Stimulated activated CD4-positive, alpha-beta T cell treated with anti-CD3 and anti-CD28 coated beads, Interleukin-4, amount 100 ng/mL, for 1 hour (primary cell): ENCODE measurements at places on chromosomes 11 and 22.

GRCh38 chr11:35206616-35207015 lies 67.6 kb downstream of the CD44 start:
- no peak for DNase-seq

DNA sequence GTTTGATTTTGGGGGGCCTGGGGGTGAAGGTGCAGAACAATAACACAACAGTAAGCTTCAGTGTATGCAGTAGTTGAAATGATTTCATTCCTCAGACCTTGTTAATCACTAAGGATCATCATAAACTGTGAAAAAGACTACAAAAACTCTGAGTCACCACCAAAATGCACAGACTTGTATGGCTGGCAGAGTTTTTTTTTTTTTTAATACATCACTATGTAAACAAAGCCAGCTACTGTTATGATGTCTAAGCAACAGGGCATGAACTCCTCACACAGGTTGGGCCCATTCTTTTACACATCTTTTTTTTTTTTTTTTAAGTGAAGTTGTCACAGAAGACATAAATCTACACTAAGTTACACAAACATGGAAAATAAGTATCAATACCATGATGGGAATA lies 311.9 kb downstream of the GUCY1A2 start:
- no peak for DNase-seq

GRCh38 chr11:36237391-36237790 lies 51.8 kb downstream of the COMMD9 start:
- DNase-seq = no peak

GRCh38 chr11:16815047-16815767 lies 76.8 kb downstream of the C11orf58 start:
- DNase-seq = no peak

DNA sequence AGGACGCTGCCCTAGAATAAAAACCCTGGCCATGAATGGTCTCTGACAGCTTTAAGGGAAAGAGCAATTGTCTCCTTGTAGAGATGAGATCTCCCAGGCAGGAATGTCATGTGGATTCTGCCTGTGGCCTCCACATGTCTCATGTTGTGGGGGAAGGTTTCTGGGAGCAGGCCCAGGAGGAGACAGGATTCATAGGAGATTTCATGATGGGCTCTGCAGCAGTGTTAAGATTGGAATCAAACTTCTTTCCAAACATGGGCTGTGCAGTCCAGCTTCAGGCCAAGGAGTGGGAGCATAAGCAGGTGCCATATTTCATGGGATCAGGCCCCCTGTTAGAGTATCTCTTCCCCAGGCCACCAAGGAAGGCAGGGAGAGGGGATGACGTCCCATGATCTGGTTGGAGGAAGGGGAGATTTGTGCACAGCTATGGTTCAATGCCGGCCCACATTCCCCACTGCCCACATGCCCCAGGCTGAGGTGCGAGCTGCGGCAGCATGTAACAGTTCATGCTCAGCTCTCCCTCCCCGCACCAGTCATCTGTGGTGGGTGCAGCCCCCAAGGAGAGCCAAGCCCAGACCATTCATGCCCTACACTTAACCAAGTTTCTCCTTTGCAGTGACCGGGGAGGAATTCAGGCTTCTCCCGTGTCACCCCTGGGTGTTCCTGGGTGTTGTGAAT lies 42.5 kb downstream of the LMO1 start:
- no peak for DNase-seq

DNA sequence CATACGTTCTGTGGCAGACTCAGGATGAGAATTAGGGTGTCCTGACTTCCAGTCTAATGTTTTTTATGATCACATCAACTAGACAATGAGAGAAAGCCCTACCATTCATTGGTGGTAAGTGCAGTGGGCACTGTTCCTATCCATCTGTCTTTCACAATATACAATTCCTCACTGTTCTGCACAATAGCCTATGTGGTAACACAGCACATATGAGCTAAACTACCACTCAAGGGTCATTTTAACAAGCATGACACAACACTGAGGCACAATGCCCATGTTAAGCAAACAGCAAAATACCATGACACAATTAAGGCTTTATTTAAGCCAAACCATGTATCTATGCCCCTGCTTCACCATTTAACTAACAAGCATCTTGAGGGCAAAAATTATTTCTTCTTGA lies 52.3 kb downstream of the SIK3 start:
- DNase-seq = no peak

- no peak for DNase-seq
Observed at GRCh38 chr22:41368543-41369423, 13.0 kb upstream of the TEF start.

GRCh38 chr11:123239191-123240150 lies 44.4 kb upstream of the CLMP start:
- no peak for DNase-seq

DNA sequence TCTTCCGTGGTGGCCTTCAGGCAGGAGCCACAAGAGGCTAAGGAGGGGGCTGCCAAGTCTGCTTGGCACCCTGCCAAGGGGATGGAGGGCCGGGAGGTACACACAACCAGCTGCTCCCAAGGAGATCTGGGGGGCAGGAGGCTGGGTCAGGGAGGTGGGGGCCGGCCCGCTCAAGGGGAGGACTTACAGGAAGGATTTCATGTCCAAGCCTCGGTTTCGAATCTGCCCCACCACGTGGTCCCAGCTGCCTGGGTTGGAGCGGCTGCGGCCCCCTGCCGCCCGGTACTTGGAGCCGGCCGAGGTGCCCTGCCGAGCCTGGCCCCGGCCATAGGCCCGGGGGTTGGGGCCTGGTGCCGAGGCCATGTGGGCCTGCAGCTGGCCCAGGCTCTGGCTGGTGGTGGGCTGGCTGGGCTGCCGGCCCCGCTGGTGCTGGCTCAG lies 33.5 kb downstream of the LRRC10B start:
- no peak for DNase-seq

DNA sequence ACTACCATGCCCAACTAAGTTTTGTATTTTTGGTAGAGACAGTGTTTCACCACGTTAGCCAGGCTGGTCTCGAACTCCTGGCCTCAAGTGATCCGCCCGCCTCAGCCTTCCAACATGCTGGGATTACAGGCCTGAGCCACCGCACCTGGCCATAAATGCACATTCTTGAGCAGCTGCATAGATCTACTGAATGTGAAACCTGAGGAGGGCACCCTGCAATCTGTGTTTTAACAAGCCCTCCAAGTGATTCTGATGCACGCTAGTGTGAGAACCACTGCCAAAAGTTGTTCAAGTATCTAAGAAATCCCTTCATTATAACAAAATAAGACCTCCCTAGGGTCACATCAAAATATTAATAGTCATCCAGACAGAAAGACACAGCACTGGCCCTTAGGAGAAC lies 89.3 kb downstream of the RDX start:
- no peak for DNase-seq

- no peak for DNase-seq
Observed at GRCh38 chr22:46589871-46590271, 30.3 kb upstream of the GRAMD4 start.

GRCh38 chr11:31628111-31628510 lies 118.5 kb downstream of the ELP4 start:
- DNase-seq = no peak

DNA sequence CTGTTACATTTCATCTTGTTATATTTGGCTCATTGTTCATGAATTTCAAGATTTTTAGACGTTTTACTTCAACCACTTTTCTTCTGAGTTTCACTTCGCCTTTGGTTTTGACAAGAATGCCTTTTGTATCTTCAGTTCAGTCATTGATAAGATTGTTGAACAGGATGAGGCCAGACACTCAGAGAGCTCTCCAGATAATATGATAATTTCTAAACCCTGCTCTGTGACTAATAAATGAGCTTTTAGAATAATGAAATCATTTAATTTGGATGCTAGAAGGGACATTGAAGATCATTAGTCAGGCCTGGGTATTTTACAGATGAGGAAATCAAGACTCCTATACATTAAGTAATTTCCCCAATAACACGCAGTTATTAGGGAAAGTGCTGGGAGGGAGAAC lies 37.2 kb upstream of the GRAMD1B start:
- DNase-seq = no peak

DNA sequence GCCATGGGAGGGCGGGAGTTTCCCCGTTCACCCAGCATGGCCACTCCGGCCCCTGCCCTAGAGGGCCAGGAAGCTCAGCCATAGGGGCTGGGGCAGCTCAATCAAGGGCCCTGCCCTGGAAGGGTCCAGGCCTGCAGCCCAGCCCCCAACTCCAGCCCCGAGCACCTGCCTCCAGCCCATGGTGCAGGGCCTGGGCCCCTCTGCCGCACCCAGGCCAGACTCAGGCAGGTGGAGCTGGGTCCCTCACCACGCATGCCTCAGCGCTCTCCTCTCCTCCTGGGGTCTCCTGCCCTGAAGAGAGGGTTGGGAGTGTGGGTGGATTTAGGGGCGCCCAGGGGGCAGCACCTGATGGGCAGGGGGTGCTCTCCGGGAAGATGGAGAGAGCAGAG lies 13.1 kb downstream of the MLC1 start:
- DNase-seq = no peak

DNA sequence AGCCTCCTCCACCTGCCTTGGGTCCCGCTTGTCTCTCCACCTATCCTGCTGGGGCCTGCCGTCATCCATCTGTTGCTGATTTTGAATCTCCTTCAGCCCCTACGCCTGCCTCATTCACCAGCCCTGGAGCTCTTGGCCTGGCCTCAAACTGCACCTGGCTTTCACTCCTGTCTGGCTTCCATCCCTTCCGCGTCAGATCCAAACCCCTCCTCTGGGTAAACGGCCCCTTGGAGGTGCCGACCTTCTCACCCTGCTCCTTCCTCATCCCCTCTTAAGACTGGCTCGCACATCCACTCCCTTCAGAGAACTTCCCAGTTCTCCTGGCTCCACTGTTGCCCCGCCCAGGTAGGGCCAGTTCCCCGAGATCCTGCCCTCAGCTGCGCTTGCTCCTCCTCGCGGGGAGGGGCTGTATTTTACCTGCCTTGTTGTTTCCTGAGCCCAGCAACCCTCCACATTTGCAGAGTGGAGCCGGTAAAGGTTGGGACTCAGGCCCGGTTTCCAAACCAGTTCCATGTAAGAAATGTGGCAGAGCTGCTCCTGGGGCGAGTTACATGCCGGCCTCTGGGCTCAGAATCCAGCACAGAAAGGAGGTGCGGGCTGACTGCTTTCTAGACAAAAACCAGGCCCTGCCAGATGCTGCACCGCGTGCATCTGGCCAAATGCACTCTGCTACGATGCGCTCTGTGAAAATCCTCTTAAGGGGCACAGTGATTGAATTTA lies 13.9 kb upstream of the SHANK2 start:
- no peak for DNase-seq

GRCh38 chr11:47189100-47189834 lies 3.0 kb upstream of the PACSIN3 start:
- no peak for DNase-seq

DNA sequence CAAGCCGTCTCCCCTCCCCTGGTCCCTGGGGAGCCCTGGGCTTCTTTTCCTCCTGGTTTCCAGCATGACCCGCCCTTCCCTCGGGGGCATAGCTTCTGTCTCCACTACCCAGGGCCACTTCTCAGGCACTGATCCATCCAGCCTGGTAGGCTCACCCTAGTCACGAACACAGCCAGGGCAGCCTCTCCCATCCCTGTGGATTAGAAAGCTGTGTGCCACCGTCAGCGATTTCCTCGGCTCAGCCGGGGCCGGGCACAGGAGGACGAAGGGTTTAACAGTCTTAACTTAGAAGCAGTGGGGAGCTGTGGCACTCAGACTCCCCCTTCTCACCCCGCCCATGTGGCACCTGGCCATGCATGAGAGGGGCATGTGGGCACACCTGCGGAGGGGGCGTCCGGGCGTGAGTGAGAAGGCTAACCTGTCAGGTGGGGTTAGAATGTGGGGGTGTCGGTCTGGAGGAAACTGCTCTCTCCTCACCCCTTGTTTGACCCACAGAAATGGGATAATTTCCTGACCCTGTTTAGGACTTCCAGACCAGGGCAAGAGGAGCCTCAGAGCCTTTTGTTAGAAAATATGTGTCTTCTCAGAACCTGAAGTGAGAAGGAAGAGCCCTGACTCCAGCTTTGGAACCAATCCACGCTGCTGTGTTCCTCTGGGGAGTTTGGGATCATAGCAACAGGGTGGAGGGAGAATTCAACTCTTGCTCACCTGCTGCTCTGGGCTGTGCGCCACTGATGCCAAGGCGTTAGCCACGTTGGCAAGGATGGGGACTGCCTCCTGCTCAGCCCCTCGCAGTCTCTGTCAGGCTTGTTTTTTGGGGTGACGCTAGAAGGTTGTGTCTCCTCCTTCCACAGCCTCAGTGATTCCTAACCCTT lies 14.6 kb downstream of the GLB1L2 start:
- no peak for DNase-seq

DNA sequence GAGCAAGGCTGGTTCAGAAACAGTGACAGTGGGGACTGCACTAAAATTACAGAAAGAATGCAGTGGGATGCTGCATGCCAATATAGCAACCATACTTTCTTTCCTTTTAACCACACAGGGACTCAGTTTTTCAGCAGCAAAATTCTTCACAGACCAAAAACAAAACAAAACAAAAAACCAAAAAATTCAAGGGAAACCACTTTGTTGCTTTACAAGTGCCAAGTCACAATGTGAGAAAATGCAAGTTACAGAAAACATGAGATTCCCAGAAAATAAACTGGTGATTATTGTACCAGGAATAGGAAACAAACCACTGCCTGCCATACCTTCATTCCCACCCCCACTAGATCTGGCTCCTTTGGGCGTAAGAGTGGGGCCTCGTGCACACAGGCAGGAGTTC lies 52.6 kb downstream of the TENM4 start:
- no peak for DNase-seq

DNA sequence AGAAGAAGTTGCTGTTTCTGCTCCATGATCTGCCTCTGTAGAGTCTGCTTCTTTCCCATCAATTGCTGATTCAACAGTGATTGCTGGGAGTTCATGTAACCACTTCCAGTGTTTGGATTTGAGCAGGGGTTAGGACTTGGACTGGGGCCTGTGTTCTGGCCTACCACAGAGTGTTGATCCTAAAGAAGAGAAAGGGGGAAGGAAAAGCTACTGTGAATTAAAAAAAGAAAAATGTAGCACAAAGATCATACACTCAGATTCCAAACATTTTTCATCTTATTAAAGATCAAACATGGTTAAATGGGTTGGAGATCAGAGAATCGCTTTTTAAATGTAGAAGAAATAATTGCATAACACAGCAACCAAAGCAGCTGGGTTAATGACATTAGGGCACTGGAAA lies 67.6 kb upstream of the MTMR2 start:
- DNase-seq = no peak

GRCh38 chr11:12152321-12152720 lies 41.9 kb downstream of the MICAL2 start:
- DNase-seq = no peak

DNA sequence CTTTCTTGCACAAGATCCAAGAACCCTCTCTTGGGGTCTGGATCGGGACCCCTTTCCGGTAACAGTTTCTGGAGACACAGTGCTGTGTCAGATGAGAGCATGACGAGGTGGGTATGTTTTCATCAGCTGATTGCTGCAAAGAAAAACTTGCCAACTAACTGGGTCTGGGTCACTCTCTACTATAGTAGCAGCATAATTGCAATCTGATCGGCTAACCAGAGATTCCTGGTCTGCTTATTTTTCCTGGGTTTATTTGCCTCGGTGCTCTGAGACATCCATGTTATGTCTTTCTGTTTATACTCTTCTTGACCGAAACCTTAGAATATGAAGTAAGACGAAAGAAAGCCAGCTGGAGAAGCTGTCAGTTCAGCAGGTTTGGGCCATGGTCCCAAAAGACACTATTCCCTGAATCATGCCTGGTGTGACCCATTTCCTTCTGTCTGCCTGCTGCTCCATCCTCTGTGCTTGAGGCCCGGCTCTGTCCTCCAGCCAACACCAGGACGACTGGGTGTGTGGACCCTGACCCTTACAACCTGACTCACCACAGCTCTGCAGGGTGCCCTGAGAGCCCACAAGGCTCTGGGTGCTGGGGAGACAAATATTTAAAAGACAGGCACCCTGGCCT lies 24.1 kb upstream of the CLMP start:
- no peak for DNase-seq
